ENCODE measurements at places on chromosomes 6 and 20. TPM values are rescaled to one million over a fixed set of nuclear protein-coding genes. Genes with fewer than 3 reads are reported as not detected.

DNA sequence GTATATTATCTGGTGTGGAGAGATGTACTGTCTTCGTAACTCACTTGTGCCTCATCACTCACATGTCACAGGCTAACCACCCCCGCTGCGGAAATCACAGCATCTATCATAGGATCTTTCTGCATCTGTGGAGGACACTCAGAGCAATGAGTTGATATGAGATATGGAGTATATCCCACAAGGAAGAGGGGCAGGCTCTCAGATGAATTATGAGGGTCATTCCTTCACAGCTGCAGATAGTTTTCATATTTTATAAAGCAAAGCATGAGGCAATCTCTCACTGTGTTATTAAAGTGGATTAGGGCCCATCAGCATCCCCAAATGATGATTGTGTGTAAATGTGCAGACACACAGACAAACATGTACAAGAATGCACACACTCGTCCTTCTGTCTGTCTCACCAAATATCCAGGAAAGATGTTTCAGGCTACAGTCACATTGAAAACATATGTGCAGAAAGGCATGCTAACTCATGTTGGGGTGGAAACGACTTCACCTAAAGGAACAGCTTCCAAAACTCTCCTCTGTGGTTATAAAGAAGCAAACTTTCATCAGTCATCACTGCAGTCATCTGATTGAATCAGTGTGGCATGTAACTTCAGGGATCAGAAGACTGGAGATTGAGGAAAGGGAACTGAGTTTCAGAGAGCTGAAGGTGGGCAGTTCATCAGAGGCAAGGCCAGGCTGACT, 164.7 kb downstream of the FOXC1 start:
- no peaks in the 10 kb centered on the region for H3K27me3 ChIP-seq
- H3K27ac ChIP-seq, result no peak overlapping the region
- H3K4me3 ChIP-seq, result no peak overlapping the region

GRCh38 chr6:136895901-136896300, 26.2 kb upstream of the SLC35D3 start:
- no peaks in the 10 kb centered on the region for H3K27me3 ChIP-seq
- DNase-seq, result no peak
- H3K4me1 ChIP-seq, result peaks cover 9% of the 10 kb centered on the region
- no peaks in the 10 kb centered on the region for H3K36me3 ChIP-seq

TCP11 gene
- total RNA-seq, result not detected

SLC22A1 gene
- total RNA-seq, result 0.33 TPM

ENPP1 gene
- 19.2 TPM for total RNA-seq

GTSF1L gene
- not detected for total RNA-seq

GRCh38 chr20:41436679-41437078, 70.1 kb upstream of the EMILIN3 start:
- H3K4me1 ChIP-seq, result no peaks in the 10 kb centered on the region
- H3K36me3 ChIP-seq, result peaks cover 7% of the 10 kb centered on the region
- DNase-seq, result no peak
- H3K4me3 ChIP-seq, result no peak overlapping the region
- H3K27ac ChIP-seq, result no peak overlapping the region
